Osteocyte (in vitro differentiated cells): ENCODE measurements at places on chromosomes 2 and 18. TPM values are rescaled to one million over a fixed set of nuclear protein-coding genes. Genes with fewer than 3 reads are reported as not detected.

Gene MDH1B
- 1.2 and 1.3 TPM in 2 replicates for total RNA-seq

Gene FBXO41
- total RNA-seq = 1.6 and 2.0 TPM in 2 replicates

Gene GCKR
- total RNA-seq = not detected in 2 replicates

Gene IL36G
- not detected in 2 replicates for total RNA-seq

Gene CHMP3
- total RNA-seq = 111 and 124 TPM in 2 replicates

Gene EIF5B
- total RNA-seq = 35.5 and 39.8 TPM in 2 replicates

Gene SLC38A11
- not detected in 2 replicates for total RNA-seq

Gene SPHKAP
- total RNA-seq = not detected in 2 replicates
